ENCODE measurements at places on chromosomes 7 and 10.

GRCh38 chr10:14414901-14415300, 84.2 kb upstream of the FRMD4A start:
- DNase-seq, result no peak

DNA sequence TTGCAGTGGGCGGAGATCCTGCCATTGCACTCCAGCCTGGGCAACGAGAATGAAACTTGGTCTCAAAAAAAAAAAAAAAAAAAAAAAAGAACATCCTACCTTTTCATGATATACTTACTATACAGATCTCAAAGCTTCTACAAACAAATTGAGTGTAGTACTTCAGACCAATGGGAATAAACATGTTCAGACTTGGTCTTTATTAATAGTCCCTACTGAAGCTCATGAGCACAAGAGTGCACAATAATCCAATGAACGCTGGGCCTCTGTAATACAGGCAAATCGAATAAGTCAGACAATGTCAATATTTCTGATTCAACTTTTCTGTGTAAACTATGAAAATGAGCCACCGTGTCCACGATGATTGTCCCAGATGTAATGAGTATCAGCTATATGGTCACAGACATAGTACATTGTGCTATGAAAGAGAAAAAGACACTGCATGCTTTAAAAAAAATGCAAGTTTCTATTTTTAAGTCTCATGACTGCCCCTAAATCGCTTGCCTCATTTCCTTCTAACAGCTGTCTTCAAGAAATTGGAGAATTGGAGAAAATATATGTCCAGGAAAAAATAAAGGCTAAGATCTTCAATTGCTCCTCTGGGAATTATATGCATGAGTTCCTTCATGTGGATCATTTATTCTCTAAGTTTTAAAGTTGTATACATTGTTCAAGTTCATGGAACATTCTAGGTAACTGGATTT, 64.0 kb upstream of the CTTNBP2 start:
- DNase-seq, result no peak

- DNase-seq, result no peak
Observed at GRCh38 chr10:78706726-78707540, 361.8 kb upstream of the ZMIZ1 start.

- DNase-seq, result no peak
Observed at GRCh38 chr7:7862393-7862792, 106.2 kb upstream of the GLCCI1 start.

GRCh38 chr10:60375293-60376004, 14.2 kb downstream of the ANK3 start:
- no peak for DNase-seq

DNA sequence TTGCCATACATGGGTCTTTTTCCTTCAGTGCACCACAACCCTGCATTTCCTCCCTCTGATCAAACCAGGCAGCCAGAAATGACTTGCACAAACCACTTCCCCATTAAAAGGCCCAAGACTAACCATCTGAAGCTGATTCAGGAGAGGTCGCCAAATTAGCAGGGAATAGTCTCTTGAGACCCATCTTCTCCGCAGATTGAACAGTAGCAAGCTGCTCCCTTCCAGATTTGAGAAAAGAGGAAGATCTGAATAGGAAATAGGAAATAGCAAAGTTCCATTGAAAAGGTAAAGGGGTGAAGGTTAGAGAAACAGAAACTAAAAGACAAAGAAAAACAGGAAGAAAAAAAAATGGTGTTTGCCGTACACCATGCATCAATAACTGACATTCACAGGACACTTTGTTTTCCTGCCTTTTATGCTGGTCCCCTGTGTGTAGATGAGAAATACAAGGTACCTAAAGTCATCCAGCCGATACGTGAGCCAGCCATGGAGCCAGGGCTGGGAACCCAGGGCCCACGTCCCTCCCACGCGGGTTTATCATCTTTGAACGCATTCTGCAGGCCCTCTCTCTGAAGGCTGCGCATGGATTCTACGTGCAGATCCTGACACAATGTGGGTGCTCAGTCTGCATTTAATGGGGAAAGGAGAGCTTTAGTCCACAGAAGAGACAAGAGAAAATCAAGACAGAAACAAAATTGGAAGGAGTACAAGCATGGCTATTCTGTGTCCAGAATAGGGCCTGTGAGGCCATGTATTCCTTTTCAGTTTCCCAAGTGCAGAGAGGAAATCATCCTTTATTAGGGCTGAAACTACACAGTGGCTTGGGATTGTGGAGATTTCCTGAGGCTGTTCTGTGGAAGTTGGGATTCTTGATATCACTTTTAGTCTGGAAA, 268.4 kb upstream of the NPVF start:
- DNase-seq, result no peak

DNA sequence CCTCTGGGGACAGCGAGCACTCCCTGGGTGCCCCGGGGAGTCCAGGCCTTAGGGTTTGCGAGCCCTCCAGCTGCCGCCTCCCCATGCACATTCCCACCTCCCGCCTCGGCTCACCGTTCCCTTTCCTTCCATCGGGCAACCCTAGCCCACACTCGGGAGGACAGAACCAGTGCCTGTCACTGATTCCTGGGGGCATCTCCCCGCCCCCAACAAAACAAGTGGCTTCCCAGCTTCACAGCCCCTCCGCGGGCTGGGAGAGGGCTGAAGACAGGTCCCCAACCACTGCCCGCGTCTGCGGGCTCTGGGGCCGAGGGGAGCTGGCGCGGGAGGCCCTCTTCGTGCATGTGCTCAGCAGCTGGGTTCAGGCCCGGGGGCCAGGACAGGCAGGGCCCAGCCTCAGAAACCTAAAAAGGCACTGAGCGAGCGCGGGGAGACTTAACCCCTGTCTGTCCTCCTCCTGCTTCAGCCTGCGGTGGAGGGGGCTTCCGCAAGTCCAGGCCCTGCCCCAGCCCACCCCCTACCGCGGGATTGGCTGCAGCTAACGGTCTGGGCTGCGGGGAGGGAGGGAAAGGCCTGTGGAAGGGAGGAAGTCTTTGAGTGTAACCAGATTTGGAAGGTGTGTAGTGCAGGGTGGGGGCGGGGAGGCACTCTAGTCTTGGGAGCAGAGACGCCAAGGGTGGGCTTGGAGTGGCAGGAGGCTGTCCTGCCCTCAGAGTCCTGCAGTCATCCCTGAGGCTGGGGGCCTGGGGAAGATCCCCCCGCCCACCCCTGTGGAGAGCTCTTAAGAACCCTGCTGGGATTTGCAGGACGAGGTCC, 1.2 kb downstream of the FLNC start:
- no peak for DNase-seq

DNA sequence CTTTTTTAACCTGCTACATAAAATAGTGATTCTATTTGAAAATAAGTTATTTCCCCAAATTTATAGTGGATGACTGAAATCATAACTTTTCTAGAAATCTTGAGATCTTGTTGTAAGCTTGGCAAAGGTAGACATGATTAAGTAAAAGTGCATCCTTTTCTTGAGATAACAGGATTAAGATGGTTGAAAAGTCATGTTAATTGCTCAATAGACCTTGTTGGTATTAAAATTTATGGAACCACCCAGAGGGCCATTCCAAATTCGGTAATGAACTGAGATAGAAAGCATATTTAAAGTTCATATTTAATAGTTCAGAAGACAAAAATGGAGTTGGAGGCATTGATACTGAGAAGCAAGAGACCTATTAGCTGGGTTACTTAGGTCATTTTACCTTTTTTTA, 139.1 kb downstream of the BICC1 start:
- no peak for DNase-seq

GRCh38 chr10:57830877-57831560, 436.7 kb downstream of the IPMK start:
- no peak for DNase-seq

DNA sequence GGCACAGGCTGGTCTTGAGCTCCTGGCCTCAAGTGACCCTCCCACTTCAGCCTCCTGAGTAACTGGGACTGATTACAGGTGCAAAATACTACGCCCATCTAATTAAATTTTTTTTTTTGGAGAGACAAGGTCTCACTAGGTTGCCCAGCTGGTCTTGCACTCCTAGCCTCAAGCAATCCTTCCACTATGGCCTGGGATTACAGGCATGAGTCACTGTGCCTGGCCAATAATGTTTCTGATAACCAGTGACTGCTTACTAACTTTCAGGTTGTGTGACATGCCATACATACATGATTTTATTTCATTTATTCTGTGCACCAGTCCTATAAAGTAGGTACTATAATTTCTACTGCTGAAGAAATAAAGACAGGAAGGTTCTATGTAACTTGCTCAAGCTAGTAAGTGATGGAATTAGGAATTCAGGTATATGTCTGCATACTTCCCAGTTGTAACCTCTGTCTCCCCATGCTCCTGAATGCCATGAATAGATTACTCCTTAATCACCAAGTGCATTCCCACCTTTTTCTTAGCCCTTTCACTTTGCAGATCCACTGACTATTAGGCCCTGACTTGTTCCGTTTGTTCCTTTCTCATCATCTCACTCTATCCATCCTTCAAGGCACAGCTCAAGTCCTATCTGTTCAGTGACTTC, 28.1 kb downstream of the MCU start:
- no peak for DNase-seq

DNA sequence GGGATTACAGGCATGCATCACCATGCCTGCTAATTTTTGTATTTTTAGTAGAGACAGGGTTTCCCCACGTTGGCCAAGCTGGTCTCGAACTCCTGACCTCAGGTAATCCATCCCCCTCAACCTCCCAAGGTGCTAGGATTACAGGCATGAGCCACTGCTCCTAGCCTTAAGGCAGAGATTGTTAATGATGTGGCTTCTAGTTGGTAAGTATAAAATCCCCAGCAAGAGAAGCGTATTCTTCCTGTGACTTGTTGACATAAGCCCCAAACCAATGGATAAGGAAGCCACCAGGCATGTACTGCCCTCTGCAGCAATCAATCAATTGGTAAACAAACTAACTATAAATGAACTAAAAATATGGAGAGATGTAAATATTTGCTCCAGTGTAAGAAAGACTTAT, 41.2 kb downstream of the REEP3 start:
- no peak for DNase-seq

DNA sequence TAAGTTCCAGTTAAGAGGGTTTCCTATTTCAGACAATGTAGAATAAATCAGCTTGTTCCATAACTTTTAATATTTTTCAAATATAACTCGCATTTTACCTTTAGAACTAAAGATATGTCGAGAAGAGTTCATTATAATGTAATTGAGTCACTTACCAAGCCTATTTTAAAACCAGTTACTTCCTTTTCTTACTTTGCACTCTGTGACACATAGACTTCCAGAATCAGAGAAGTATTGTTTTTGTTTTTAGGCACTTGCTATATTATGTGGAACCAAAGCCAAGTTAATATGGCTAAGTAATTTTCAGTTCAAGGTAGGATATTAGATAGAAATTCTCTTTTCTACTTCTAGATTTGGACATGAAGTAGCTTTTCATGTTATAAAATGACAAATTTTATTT, 182.7 kb upstream of the PRPS1L1 start:
- DNase-seq, result no peak

GRCh38 chr10:80133206-80133605, 676 bp downstream of the PLAC9 start:
- no peak for DNase-seq

DNA sequence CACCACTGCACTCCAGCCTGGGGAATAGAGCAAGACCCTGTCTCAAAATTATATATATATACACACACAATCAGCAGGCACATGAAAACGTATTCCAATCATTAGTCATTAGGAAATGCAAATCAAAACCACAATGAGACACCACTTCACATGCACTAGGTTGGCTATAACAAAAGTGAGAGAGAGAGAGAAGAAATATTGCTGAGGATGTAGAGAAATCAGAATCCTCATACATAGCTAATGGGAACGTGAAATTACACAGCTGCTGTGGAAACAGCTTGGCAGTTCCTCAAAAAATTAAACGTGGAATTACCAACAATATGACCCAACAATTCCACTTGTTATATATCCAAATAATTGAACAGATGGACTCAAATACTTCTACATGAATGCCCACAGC, 43.3 kb upstream of the CNNM1 start:
- DNase-seq, result no peak

DNA sequence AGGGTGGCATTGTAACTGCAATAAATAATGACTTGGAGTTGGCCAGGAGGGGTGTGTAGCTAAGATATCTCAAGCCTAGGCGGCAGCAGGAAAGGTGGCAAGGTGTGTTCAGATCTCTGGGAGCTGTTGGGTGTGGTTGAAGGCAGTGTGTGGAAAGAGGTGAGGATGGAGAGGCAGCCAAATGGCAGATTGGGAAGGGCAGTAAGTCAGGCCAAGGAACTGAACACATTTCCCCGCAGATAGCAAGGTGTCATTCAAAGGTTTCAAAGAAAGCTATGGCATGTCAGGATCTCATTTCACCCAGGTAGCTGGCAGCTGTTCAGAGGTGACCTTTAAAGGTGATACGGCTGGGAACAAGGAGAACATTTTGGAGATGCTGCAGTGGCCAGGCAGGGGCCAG, 586.0 kb upstream of the MGMT start:
- no peak for DNase-seq

DNA sequence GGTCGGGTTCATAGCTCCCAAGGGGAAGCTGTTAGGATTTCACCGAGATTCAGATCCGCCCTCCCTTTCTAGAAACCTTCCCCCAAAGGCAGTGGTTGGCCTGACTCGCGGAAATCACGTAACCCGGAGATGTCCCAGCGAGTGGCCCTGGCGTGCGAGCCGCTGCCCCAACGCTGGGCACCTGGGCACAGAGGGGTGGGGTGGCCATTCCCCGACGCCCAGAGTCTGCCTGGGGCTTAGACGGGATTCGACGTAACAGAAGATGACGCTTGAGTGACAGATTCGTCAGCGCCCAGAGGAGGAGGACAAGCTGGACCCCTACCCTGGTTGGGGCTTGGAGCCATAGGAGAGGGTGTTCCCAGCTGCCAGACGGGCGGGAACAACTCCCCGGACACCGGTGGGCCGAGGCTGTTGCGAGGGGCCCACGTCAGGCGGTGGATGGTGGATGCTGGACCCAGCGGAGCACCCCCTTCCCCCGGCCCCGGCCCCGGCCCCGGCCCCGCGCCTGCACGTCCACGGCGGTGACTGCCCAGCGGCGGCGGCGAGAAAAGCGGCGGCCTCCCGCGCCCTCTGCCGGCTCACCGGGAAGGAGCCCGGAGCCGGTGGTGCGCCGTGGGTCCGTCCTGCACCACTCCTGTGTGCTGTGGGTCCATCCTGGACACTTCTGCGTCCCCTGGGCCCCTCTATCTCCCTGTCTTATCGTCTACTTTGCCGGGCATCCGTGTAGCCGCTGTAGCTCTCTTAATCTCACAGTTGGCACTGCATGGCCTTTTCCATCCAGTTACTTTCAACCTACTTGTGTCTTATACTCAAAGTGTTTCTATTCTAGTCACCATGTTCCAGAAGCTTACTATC, 35.4 kb upstream of the KNDC1 start:
- DNase-seq, result no peak

- no peak for DNase-seq
Observed at GRCh38 chr7:50418526-50419290, 31.4 kb downstream of the FIGNL1 start.

- DNase-seq, result no peak
Observed at GRCh38 chr7:2104716-2105115, 128.0 kb downstream of the MAD1L1 start.

- no peak for DNase-seq
Observed at GRCh38 chr10:108901781-108902618, 1021.3 kb downstream of the XPNPEP1 start.

GRCh38 chr7:47529405-47529804, 52.5 kb downstream of the TNS3 start:
- DNase-seq, result no peak

GRCh38 chr10:26372513-26373354, 65.4 kb upstream of the APBB1IP start:
- DNase-seq, result no peak

All from activated CD8-positive, alpha-beta memory T cell treated with anti-CD3 and anti-CD28 coated beads for 1 hour (primary cell).